ENCODE measurements at places on chromosomes 6 and 20.

- no peak for DNase-seq
These were observed 560.8 kb upstream of the IMPG1 start for GRCh38 chr6:76633259-76633658.

- peak; percentile 13 for DNase-seq
These were observed 61.4 kb downstream of the BMP2 start for GRCh38 chr20:6828794-6829423.

GRCh38 chr20:49889935-49890333 is 25.4 kb downstream of the SPATA2 start:
- DNase-seq: no peak

- no peak for DNase-seq
These were observed 25.8 kb upstream of the SLC9A8 start for GRCh38 chr20:49786668-49787370.

DNA sequence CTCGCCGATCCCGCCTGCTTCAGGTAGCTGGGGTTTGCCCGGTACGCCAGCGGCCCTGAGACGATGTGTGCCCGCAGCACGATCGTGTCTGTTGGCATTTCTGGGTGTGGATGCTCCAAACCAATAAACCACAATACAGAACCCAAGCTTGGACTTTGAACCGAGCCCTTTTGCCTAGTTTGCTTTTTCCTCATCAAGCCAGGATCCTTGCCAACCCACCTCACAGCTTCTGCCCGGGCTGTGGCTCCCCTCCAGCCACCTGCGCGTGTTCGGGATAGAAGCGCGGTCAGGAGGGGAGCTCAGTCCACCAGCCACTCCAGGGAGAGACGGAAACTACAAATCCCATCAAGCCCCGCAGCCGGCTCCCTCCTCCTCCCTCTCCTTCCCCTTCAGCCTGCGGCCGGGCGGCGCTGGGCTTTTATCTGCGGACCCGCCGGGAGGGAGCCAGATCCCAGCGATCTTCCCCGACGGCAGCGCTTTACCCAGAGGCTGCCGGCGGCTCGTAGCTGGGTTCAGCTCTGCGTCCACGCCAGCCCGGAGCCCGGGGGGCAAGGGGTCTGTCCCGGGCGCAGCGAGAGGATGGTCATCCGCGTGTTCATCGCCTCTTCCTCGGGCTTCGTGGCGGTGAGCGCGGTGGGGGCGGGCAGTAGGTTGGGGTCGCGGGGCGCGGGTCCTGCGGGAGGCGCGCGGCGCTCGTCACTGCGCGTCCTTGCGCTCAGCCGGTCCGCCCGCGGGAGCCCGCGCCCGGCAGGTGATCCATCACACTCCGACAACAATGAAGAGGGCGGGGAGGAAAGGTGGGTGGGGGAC is at the start of gene SH3BGRL2:
Gene SH3BGRL2 (plus strand): TSS at position 447 of the 810 bp plus-strand sequence. CDS start 133 bp downstream, at position 580.
- peak; percentile 5 for DNase-seq

- no peak for DNase-seq
These were observed 692.0 kb downstream of the DHX35 start for GRCh38 chr20:39654171-39654570.

GRCh38 chr6:128174724-128175123 is 273.9 kb upstream of the THEMIS start:
- DNase-seq: no peak

DNA sequence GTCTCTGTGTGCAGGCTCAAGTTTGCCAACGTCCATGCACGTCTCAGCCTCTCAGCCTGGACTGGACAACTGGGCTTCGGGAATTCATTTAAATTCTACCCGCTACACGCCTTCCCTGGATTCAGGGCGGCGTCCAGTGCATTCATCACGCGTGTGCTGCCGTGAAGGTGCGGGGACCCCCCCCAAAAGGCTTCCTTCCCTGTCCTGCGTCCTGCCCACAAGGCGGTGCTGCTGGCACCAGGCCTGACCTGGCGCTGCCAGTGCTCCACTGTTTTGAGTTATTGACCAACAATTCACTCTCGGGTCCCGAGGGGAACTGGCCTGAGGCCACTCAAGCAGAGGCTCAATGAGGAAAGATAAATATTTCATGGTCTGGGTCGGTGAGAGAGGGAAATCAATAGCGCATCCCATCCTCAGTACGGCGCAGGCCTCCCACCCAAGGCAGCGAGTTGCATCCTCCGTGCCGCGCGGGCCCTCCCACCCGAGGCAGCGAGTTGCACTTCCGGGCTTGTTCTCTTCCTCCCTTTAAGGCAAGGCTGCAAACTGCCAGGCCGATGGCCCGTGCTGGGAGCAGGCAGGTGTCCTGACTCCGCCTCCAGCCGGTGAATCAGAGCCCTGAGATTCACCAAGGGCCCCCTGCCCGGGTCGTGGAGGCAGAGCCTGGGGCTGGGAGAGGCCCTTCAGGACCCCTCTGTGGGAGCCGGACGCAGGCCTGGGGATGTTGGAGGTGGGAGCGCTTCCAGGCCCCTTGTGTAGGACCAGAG is 22.8 kb upstream of the BHLHE23 start:
- no peak for DNase-seq

GRCh38 chr20:45826381-45827019 is 612 bp downstream of the TNNC2 start:
- no peak for DNase-seq

DNA sequence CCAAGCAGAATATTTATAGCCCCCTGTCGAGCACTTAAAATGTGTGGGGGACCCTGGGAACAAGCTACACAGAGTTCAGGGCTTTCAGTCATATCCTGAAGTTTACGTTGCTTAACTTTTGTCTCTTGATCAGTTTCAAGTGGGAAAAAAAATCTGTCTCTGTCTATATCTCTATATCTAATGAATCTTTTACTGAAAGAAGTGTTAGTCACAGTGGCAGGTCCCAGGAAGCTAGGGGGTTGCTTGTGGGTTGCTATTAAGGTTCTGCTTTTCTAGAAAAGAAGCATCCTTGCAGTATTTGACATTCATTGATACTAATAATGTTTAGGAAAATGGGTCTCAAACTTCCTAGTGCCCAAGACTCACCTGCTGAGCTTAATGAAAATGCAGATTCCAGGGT is 76.7 kb upstream of the CLDN20 start:
- no peak for DNase-seq

DNA sequence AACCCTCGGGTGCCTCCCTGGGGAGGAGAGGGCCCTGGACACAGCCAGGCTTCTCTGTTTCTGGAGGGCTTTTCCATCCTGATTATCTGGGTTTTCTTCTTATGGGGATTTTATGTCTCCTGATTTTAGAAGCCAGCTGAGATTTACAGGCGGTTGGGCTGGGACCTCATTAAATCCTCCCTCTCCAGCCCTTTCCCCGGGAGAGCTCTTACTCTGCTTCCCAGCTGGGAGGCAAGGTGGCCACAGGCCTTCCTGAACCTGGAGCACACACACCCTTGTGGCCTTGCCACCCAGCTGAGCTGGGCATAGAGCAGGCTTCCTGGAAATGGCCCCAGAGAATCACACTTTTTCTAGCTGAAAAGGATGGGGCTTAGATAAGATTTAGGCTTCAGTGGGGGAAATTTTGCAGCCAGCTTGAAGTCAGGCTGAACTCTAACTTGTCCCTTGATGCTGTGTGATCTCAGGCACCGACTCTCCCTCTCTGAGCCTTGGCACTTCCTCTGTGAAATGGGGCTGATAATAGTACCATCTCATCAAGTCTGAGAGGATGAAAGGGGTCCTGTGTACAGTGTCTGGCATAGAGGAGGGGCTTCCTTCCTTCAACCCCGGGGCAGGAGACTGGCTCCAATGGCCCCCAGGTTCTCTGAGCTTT is 16.6 kb downstream of the VSTM2L start:
- no peak for DNase-seq

- no peak for DNase-seq
These were observed 815.5 kb upstream of the SLC35B3 start for GRCh38 chr6:9250852-9251251.
